WERI-Rb-1 (cell line): ENCODE measurements at places on chromosomes 7 and 10.
A peak's percentile ranks its signal among the peaks of the same experiment; 100 is the strongest.

DNA sequence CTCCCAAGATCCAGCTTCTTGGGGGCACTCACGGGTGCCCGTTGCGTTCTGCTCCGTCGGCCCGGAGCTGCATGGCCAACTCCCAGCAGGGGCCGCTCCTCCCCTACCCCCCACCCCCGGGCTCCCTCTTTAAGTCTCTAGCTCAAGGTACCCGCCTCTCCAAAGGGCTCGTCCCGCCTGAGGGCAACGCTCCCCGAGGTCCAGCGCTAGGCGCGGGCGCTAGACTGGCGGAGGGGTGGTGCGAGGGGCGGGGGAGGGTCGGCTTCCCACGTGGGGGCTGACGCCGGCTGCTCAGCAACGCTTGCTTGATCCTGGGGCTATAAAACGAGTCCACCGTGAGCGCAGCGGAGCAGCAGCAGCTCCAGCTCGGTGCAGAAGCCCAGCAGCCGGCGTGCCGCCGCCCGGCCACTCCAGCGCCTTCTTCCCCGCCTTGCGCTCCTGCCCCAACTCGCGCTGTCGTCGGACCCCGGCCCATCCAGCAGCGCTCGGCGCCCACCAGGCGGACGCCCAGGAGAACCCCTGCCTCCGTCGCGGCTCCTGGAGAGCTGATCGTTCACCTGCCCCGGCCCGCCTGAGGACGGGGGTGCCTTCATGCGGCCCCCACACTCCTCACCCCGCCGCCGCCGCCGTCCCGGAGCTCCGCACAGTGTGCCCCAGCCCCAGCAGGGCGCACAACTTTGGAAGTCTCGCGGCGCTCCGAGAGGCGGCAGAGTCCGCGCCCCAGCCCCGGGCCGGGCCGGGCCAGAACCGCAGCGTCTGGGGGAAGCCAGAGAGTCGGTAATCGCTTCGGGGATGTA lies at the start of gene ADRA2A:
Gene ADRA2A, plus strand, starts transcription at position 348 of the 797 bp plus-strand sequence. CDS start 968 bp downstream, outside the sequence.
- DNase-seq: peak; percentile 85

DNA sequence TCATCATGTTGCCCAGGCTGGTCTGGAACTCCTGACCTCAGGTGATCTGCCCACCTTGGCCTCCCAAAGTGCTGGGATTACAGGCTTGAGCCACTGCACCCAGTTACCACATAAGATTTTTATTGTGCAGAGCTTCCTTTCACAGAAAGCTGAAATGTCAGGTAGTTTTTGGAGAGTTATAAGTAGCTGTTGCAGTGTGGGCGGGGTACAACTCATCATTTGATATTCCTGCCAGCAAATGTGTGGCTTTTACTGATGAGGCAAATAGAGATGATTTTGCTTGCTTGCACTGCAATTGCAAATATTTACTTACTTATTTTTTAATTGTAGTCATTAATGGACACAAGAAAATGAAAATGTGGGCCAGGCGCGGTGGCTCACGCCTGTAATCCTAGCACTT lies 32.4 kb downstream of the NKX2-3 start:
- DNase-seq: no peak

DNA sequence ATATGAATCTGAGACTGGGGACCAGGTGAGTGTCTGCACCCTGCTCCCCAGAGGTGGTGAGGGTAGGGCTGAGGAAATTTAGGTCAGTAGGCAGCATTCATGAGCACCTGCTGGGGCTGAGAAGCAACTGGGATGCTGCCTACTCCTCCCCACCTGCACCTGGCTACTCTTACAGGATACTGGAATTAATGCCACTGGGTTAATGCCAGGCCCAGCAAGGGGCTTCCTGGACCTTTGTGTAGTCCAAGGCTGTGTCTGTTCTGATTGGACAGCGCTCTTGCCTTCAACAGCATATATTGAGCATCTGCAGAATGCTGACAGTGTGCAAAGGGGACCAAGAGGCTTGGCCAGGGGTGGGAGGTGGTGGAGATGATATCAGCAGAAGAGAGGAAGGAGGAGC lies 32.1 kb downstream of the ADCYAP1R1 start:
- no peak for DNase-seq

DNA sequence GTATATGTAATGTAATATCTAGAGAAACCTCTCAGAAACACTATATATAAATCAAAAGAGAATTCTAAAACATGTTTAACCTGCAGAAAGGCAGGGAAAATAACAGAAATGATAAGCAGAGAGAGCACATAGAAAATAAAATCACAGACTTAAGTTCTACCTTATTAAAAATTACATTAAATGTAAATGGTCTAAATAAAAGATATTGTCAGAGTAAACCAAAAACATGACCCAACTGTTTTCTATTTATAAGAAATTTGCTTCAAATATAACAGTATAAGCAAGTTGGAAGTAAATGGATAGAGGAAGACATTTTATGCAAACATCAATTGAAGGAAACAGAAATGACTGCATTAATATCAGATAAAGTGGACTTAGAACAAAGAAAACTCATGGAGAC lies 43.4 kb downstream of the HECTD2 start:
- DNase-seq: no peak

DNA sequence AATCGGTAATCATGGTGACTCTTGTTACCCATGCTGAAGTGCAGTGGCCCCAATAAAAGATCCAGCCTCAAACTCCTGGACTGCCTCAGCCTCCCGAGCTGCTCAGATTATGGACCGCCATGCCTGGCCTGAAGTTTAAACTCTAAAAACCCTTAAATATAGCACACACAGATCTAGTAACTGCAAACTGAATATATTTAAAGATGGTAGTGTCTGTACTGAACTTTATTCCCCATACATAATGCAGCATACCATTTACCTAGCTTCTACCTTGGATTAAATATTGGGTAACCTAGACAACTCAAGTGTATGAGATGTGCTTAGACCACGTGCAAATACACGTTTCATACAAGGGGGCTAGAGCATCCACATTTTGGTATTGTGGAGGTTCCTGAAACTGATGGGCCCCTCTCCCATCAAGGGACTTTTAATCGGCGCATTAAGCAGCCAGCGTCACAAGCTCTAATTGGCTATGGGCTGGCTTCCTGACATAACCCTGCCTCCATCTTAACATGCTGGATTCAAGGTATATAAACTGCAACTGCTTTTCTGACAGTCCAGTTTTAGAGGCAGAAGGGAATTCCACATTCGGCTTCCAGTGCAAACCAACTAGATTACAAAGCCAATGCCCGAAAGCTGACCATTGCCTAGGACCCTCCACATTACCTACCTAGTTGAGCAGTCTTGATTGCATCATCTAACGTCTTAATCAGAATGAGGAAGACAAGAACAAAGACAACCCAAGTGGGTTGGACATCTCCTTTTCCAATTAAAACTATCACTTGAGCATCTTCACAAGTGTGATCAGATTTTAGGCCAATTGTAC lies 13.0 kb downstream of the HNRNPA2B1 start:
- DNase-seq: no peak

- no peak for DNase-seq
These were observed 31.4 kb upstream of the CHST15 start for GRCh38 chr10:124124769-124125161.

GRCh38 chr10:3482200-3482993 lies 302.6 kb downstream of the KLF6 start:
- no peak for DNase-seq

GRCh38 chr10:60162631-60163030 lies 227.0 kb downstream of the ANK3 start:
- DNase-seq: no peak

GRCh38 chr10:131662851-131663250 lies 238.0 kb upstream of the PPP2R2D start:
- DNase-seq: no peak

DNA sequence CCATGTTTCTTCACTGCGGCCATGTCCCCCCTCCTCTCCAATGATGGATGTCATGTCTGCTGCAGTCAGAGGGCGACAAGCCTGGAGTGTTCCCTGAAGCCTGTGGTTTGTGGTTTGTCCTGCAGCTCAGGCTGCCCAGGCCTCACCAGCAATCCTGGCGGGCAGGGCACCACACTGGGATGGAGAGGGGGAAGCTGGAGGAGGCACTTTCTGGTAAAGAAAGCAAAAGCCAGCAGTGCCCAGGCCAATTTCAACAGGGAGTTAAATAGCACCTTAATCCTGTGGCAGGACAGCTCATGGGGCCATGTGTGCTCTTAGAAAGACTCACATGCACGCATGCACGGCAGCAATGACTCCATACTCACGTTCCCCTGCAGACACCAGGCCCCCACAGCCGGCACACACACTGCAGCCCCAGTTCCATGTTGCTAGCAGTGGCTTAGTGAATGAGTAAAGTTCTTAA lies 158.3 kb downstream of the EGFR start:
- no peak for DNase-seq

DNA sequence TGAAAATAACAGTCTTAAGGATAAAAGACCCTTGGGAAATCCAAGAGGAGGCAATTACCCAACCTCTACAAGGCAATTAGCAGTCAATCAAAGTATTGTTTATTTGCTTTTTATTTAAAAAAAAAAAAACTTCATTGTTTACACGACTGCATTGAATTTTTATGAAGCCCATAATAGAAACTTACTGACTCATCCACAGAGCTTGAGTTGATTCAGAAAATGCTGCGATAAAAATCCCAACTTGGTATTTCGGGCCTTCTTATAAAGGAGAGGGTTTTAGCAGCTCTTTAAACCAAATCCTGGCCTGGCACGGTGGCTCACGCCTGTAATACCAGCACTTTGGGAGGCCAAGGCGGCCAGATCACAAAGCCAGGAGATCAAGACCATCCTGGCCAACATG lies 69.2 kb upstream of the PALS2 start:
- no peak for DNase-seq

GRCh38 chr10:13810568-13810967 lies 223.8 kb downstream of the PRPF18 start:
- DNase-seq: no peak

- DNase-seq: no peak
These were observed 104.9 kb downstream of the CDK14 start for GRCh38 chr7:90701021-90701420.

DNA sequence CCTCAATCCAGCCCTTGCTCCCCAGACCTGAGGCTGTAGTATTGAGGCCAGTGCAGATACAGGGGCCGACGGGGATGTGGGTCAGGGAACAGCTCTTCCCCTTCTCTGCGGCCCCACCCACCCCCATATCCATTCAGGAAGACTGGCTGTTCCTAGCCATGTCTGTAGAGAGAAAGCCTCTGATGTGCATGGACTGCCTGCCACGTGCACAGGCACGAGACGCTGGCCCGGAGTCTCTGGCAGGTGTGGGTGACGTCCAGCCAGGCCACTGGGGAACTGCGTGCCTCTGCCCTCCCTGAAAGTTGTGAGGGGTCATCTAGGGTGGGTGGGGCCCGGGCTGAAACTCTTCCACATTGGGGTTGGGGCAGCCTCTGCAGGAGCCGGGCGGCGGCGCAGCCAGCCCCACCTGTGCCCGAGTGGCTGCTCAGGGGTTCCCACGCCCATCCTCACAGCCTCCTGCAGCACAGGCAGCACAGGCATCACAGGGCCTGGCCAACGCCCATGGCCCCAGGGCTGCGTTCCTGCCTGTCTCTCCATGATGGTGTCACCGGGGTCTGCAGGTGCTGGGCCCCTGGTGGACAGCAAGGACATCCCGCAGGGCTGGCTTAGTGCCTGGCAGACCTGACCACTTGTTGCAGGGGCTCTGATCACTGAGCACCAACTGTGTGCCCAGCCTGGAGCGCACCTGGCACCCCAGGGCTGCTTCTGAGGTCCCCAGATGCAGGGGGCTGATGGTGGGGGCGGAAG lies 27.5 kb downstream of the MICALL2 start:
- no peak for DNase-seq

DNA sequence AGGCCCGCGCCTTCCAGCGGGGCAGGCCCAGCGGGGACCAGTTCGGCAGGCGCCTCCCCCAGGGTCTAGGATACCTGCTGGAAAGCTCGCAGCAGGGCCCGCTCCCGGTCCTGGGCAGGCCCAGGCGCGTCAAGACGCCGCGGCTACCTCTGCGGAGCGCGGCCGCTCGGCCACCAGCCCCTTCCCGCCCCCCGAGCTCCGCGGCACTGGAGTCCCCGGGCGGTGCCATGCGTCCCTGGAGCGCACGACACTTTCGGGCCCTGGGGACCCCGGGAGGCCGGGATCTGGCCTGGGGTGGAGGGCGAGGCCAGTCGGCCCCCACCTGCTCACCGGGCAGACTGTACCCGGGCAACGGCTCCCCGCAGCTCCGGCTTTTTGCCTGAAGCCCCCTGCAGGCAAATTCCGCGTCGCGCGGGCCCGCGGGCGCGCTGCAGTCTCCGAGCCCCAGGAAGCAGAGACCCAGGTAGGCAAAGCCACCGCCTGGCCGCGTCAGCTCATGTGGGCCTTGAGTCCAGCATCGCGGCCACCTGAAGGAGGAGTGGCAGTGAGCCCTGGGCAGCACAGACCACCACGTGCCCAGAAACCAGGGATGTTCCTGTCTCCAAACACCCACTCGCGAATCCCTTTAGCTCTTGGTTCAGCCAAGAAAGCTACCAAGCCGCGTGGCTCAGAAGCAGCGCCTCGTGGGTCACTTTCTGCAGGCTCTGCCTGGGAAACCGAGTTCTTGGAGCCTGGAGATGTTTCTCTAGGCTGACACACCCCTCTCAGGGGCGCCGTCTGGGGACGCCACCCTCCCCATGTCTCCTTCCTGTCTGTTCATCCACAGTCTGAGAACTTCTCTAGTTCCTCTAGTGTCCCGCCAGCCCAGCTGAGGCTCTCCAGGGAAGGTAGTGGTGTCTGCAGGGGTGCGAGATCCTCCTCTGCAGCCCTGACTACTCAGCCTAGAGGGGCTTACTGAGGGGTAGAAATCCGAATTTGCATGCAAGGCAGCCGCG lies 46.1 kb upstream of the APBB1IP start:
- no peak for DNase-seq

DNA sequence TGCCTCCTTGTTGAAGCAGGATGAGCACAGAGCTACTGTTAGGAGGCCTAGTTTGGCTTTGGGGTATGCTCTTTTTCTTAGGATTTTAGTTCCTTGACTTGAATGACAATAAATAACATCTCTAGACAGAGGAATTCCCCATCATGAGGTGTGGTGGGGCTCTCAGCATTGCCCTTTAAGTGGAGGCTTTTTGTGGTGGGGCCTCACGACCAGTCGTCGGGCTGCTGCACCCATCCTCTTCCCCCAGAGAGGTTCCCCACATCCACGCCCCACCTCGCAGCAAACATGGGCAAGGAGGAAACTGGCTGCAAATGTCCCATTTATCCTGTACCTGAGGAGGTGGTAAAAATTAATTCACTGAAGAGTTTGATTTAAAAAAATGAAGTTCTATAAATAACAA lies 36.1 kb upstream of the TARP start:
- DNase-seq: no peak

DNA sequence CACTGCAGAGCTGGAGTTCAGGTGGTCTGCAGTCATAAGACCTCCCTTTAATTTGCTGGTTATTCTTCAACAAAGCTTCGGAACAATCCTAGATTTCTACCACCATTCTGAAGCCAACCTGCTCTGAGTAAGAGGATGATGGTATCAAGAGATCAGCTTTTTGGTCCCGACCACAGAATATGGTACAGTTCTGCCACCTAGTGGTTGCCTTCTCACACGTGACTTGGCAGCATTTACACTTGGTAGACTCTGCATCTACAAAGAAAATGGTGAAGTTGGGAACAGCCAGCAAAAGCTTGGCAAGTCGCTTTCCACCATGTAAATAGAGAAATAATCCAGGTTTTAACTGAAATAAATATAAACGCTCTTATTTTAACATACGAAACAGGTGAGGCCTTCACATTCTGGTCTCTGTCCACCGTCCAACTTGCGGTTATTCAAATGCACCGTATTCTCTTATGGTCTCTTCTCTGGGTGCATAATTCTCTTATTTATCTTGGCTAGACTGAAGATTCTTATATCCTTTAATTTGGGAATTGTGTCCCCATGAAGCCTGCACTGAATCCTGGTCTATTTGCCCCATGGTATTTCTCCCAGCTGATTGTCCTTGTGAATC lies 173.9 kb upstream of the GRM3 start:
- DNase-seq: peak; percentile 80
